CD4-positive, alpha-beta T cell treated with Interleukin-6 for 4 hours (primary cell): ENCODE measurements at places on chromosomes 4 and X.
A peak's percentile ranks its signal among the peaks of the same experiment; 100 is the strongest.

DNA sequence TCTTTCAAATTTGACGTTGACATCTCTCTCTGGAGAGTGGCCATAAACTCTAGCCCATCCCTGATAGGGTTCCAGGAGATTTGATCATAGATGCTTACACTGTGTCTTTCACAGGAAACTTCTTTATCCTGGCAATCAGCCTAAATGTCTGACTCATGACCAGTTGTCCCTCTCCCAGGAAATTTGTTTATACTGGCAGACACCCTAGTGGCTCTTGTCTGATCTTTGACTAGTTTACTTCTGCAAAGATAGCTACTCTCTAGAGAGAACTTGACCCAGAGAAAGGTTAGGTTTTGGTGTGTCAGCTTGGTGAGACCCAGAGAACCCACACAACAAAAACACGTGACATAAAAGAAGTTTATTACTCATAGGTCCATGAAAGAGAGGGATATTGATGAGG lies 509.8 kb downstream of the CENPC start:
- no peak for DNase-seq

GRCh38 chrX:55908661-55909212 lies 191.2 kb downstream of the RRAGB start:
- DNase-seq: peak; percentile 3

- DNase-seq: no peak
Measured at GRCh38 chr4:48767055-48767929, 12.8 kb downstream of the FRYL start.

- DNase-seq: no peak
Measured at GRCh38 chr4:78409612-78410202, 141.9 kb upstream of the ANXA3 start.

DNA sequence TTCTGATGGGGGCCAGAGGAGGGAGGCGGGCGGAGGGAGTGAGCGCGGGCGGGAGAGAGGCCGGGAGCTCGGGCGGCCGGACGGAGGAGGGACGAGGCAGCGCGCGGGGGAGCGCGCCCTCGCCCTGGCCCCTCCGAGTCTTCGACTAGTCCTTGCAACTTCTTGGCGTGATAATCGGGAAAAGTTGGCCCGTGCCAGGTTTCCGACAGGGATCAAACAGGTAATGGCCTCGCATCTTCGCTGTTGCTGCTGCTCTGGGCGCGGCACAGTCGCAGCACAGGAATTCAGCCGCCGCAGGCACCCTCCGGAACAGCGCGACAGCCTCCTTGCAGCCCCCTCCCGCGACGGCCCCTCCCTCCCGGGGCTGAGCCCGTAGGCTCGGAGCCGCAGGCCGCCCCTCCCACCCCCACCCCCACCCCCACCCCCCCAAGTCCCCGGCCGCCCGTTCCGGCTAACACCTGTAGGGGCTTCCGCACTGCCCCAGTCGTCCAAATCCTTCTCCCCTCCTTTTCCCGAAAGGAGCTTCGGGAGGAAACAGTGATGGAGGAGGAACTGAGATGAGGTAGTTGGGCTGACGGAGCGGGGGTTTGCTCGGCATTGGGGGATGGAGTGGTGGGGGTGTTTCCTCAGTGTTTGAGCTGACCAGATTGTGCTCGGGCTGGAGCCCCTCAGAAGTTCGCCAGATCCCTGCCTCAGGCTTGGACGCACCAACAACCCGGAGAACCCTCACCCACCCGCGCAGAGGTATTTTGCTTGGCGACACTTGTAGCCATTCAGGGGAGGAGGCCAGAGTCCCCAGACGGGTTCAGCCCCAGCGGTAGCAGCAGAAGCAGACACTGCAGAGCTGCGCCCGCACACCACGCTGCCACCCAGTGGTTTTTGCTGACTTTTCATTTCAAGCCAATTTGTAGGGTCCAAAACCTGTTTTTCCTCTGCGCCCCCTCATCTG lies at the start of gene FGF13:
FGF13 (minus strand) TSS at position 319 of the 949 bp plus-strand sequence. CDS start 714 bp downstream, outside the sequence.
- DNase-seq: peak; percentile 2

- DNase-seq: no peak
Measured at GRCh38 chr4:1495416-1496115, 89.3 kb upstream of the NKX1-1 start.

- no peak for DNase-seq
Measured at GRCh38 chr4:26048378-26048882, 134.4 kb downstream of the SMIM20 start.

GRCh38 chrX:153861733-153862310 lies 24.2 kb downstream of the L1CAM start:
- DNase-seq: no peak

- DNase-seq: no peak
Measured at GRCh38 chr4:2065106-2065930, 6.2 kb downstream of the NAT8L start.

DNA sequence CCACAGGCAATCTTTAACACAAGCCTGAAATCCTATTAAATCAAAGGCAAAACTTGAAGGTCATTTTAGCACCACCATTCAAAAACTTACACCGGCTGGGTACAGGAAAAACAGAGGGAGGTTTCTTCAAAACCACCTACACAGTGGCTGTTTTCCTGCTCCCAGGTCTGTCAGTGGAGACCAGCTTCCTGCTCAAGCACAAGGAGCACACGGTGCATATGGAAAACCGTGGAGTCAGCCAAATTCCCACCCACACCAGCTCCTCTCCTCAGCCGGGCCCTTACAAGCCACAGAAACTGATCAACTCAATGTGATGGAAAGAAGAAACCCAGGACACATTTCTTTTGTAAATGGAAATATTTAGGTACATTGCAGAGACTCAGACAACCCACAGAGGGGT lies 14.3 kb upstream of the FAM241A start:
- no peak for DNase-seq

DNA sequence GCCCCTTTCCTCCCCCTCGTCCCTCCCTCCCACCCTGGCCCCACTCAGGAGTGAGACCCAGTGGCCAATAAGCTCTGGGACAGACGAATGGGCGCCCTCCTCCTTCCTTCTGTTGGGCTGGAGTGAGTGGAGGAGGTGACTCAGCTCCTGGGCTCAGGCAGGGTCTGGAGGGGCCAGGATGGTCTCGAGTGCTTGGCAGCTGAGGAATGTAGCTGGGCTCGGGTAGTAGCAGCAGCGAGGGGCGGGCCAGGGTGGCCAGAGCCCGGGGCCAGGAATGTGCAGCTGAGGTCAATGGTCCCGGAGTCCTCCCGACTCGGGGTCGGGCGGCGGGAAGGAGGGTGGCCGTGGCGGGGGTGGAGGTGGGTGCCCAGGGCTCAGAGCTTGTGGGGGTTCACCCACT lies 15.0 kb downstream of the G6PD start:
- no peak for DNase-seq

- DNase-seq: no peak
Measured at GRCh38 chr4:10715696-10716095, 31.1 kb upstream of the CLNK start.

DNA sequence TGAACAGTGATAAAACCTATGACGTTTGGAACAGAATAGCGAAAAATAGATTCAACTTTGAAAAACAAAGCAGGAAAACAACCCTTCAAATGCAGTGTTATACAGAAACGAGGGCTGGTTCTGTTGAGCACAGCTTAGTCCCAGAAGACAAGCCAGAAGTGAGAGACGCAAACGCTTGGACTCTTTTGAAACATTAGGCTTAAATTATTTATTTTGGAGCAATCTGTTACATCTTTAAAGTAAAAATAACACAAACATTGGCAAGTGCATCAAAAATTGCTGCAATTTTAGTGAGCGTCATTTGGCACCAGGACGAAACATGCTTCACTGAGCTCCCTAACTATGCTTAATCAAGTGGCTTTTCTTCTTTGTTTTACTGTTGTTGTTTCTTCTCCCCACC lies 63.5 kb downstream of the ENPP6 start:
- no peak for DNase-seq

- no peak for DNase-seq
Measured at GRCh38 chr4:155526452-155527169, 140.0 kb upstream of the GUCY1A1 start.

- no peak for DNase-seq
Measured at GRCh38 chrX:24144528-24144927, 5.0 kb upstream of the ZFX start.

GRCh38 chr4:13340672-13341071 lies 143.5 kb downstream of the RAB28 start:
- no peak for DNase-seq

DNA sequence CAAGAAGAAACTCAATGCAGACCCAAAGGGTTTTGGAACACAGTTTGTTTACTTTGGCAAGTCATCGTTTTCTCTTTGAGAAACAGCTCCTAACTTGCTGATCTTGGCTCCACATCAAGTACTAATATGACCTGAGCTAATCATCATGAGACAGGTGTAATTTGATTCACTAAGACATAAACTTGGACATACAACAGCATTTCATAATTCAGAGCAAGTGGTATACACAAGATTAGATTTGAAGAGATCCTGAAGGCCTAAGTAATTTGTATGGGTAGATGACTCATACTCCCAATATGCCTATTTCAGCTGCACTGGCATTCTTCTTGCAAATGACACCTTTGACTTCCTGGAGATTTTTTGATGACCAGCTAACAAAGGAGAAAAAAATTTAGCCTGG lies 1521.7 kb downstream of the RPA4 start:
- DNase-seq: no peak

- peak; percentile 26 for DNase-seq
Measured at GRCh38 chrX:74133156-74133796, 170.7 kb upstream of the ZCCHC13 start.

DNA sequence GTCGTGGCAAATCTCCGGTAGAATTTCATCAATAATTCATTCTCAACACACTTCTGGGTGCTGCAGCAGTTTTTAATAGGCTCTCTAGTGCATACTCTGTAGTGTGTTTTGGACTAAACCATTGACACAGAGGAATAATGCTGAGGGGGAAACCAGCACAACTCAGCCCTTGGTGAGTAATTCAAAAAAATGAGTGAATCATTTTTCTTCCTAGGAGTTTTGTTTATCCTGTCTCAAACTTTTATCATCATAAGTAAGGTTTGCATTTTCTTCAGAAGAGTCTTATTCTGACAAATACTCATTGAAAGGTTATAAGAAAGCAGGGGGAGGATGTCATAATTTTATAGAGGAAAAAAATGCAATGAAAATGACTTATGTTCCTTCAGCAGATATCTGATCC lies 2542.7 kb downstream of the PCDH7 start:
- no peak for DNase-seq

DNA sequence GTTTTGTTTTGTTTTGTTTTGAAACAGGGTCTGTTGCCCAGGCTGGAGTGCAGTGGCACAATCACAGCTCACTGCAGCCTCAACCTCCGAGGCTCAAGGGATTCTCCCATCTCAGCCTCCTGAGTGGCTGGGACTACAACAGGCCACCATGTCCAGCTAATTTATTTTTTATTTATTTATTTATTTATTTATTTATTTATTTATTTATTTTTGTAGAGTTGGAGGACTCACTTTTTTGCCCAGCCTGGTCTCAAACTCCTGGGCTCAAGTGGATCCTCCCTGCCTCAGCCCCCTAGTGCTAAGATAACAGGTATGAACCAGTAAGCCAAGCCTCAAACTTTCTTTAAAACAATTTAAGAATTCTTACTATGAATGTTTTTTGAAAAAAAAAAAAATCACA lies 26.6 kb upstream of the PLS3 start:
- DNase-seq: no peak

- DNase-seq: no peak
Measured at GRCh38 chr4:88614058-88614457, 21.8 kb downstream of the HERC3 start.

- DNase-seq: no peak
Measured at GRCh38 chr4:113584407-113585150, 177.0 kb downstream of the CAMK2D start.

GRCh38 chr4:158015241-158015640 lies 157.6 kb downstream of the GASK1B start:
- DNase-seq: no peak

GRCh38 chrX:134752981-134753717 lies 94.9 kb upstream of the PLAC1 start:
- DNase-seq: no peak

GRCh38 chr4:4534515-4535145 lies 7.2 kb downstream of the STX18 start:
- no peak for DNase-seq

DNA sequence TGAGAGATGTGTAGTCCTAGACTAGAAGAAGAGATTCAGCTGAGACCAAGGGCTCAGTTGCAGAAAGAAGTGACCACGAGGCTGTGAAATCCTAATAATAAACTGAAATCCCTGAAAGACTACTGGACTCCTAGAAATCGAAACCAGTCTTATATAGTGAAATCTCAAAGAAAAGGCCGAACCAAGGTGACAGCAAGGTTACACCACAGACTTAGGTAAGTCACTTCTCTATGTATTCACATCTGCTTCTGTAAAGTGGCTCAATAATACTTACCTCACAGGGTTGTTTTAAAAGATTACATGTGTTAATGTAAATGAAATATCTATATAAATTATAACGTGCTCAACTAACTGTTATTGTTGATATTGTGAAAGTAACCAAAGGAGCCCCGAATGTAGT lies 60.3 kb downstream of the ARSJ start:
- DNase-seq: no peak

DNA sequence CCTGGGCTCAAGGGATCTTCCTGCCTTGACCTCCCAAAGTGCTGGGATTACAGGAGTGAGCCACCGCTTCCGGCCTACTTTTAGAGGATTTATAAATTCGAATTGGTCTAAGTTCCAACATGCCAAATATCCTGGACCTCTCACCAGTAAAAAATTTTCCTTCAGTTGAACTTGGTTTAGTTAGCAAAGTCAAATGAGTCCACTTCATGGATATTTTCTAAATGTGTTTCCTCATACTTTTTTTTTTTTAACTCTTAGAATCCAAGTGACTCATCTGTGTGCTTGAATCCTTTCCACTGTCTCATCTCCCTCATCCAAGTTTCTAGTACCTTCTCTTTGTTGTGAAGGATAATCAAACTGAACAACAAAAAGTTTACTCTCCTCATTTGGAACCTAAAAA lies 49.7 kb downstream of the RBM47 start:
- DNase-seq: no peak

- DNase-seq: no peak
Measured at GRCh38 chrX:120561634-120562568, 1.1 kb upstream of the CUL4B start.

DNA sequence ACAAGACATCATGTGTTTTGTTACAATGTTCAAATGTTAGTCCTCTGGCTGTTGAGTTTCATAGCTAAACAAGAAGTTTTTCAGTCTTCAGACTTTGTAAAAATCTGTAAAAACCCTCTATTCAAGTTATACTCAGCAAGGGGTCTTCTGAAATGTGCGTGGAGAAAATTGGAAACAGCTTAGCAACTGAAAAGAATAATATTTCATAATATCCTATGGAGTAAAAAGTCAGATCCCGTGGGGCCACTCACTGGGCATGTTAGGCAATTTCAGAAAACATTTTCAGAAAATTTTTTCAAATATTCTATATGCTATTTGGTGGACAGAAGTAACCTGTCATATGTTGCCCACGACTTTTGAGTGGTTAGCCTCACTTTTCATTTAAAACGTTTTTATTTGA lies 118.3 kb downstream of the CORIN start:
- no peak for DNase-seq

DNA sequence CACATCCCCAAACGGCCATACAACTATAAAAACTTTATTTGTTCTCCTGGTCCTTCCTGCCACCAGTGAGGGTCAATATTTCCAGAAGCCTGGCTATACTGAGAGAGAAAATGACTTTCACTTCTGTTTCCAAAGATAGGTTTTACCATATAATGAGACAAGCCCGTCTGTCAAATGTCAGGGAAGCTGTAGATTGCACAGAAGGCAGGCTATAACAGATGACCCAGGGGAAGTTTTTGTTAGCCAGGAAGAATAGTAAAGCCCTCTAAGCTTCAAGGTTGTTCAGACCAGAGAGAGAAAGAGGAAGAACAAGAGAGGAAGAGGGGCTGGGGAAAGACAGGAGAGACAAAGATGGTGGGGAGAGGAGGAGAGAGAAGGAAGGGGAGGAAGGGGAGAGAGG lies 217.5 kb downstream of the GBA3 start:
- DNase-seq: no peak

GRCh38 chr4:130424211-130424610 lies 1328.3 kb downstream of the C4orf33 start:
- DNase-seq: no peak
